ENCODE measurements at places on chromosomes 5 and 9.

- DNase-seq: no peak
Observed at GRCh38 chr5:150079909-150080461, 6.4 kb downstream of the CSF1R start.

DNA sequence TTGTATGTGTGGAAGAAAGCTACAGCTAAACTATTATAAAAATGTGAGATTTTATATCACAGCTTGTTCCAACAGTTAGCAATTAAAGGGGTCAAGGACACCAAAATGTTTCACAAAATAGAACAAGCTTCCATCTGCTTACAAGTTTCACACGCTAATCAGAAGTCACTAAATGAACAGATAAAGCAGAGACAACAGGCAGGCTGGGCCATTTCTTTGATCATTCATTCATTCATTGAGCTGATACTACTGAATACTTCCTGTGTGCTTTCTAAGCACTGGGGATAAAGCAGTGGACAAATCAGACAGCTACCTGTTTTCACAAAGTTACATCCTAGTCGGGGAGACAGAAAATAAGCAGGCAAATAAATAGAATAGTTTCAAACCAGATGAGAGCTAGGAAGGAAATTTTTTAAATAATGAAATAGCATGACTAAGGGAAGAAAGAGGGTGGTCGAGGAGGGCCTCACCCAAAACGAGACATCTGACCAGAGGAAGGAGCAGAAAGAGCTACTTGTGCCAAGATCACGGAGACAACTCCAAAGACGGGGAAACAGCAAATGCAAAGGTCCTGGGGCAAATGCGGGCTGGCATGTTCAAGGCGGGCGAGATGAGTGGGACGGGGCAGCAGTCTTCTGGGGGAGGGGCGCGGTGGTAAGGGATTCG lies 1.2 kb downstream of the MAPK9 start:
- no peak for DNase-seq

GRCh38 chr5:176829320-176829719 lies 19.0 kb downstream of the UNC5A start:
- no peak for DNase-seq

GRCh38 chr9:31119890-31120454 lies 1264.5 kb upstream of the ACO1 start:
- no peak for DNase-seq

GRCh38 chr5:11898-12297 lies 80.1 kb upstream of the PLEKHG4B start:
- DNase-seq: no peak

GRCh38 chr5:40619421-40619820 lies 60.3 kb upstream of the PTGER4 start:
- no peak for DNase-seq

DNA sequence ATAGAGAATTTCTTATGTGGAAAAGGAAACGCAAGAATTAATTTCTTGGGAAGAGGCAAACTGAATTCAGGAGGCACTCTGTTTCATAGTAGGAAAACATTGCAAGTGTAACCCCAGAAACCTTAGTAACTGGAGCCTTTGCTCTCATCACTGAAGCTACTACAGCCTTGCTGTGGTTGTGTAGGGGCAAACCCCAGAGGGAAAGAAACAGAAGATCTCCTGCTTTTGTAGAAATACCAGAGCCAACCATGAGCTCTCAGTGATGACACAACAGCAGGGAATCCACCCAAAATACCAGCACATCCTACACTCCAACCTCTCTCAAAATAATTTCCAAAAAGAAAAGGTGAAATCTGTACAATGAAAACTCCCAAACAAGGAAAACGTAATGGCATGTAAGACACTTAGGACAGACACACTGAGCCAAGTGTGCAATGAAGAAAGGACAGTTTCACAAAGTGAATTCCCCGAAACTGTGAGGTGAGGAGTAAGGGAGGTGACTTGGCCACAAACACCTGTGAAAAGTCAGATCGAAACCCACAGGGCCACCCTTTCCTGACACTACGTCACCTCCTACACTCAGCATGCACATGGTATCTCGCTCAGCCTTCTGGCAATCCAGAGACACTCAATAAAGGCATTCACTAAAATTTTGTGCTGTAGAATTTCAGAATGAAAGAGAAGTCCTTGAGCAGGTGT lies 8.5 kb upstream of the ACSL6 start:
- no peak for DNase-seq

- peak; percentile 80 for DNase-seq
Observed at GRCh38 chr5:77852514-77853352, 76.6 kb upstream of the TBCA start.

DNA sequence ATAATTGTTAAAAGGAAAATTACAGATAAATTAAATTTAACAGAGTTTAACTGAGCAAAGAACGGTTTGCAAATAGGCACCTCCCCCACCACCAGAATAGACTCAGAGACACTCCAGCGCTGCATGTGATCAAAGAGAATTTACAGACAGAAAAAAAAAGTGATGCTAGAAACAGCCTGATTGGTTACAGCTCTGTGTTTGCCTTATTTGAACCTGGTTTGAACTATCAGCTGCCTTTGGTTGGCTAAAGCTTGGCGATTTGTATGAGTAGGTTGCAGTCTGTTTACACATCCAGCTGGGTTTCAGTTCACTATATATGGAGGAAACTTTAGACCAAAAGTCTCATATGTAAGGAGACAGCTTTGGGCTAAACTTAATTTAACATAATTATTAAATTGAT lies 249.1 kb downstream of the ENC1 start:
- DNase-seq: no peak

- no peak for DNase-seq
Observed at GRCh38 chr5:64140018-64140417, 25.6 kb upstream of the RNF180 start.

DNA sequence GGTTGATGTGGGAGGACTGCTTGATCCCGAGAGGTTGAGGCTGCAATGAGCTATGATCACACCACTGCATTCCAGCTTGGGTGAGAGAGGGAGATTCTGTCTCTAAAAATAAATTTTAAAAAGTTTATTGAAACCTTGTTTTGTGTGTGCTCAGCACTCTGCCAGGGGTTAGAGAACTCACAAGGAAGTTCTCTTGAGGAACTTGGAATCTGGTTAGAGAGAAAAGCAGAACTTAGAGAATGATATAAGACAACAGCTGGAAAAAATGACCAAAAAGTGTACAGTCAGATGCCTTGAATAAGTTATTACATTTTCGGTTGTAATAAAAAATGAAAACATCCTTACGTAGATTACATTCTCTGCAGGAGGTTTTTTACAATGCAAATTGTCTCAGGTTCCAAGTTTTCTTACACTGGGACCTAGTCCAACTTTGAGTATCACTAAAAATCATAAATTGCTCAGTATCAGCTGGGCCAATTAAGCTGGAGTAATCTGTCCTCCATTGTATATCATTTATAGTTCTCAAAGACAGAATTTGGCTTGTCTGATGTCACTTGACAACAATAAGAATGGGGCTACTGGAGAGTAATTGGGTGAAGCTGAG lies 21.7 kb upstream of the TENT2 start:
- DNase-seq: no peak

DNA sequence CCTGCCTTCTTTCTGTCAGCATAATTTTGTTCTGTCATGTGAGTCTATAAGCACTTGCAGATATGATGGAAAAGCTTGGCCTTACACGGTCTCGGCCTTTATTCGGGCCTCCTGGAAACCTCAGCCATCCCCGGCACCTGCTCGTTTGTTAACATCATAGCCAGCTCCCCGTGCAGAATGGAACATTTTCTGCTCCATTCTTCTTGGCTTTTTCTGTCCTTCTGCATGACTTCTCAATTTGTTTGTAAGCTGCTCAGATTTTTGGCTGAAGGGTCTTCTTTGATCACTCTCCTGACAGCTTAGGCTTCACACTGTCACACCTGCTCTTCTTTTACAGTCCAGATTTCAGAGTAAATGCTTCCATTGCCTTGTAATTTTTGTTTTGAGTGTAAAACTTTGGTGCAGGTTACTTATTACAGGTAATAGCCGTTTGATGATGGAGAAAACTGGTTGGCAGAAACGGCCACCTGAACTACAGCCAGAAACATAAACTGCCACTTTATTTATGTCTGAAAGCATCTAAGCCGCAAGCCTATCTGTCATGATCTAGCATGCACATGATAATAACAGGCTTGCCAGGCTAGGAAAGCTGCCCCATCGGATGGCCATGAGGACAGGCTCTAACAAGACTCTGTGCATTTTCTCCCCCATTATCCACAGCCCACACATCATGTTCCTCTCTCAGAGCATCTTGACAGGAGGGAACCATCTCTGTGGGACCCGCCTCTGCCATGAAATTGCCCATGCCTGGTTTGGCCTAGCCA lies 197.0 kb downstream of the AOPEP start:
- DNase-seq: peak; percentile 49

GRCh38 chr9:37302277-37302676 lies 120.2 kb upstream of the GRHPR start:
- DNase-seq: peak; percentile 38

DNA sequence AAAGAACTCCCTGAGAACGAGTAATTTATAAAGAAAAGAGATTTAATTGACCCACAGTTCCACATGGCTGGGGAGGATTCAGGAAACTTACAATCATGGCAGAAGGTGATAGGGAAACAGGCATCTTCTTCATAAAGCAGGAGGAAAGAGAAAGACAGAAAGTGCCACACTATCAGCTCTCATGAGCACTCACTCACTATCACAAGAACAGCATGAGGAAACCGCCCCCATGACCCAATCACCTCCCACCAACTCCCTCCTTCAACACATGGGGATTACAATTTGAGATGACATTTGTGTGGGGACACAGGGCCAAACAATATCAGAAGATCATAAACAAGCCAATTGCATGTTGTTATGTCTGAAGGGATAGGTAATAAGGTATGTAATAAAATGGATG lies 935.9 kb upstream of the COX7C start:
- no peak for DNase-seq
